T-helper 17 cell (primary cell): ENCODE measurements at places on chromosomes 6 and 20.

GRCh38 chr6:169982461-169983386 lies 231.3 kb downstream of the ERMARD start:
- DNase-seq, result no peak

- no peak for DNase-seq
Observed at GRCh38 chr6:31728767-31729514, at the start of gene DDAH2. Gene DDAH2 (minus strand): TSS chr6:31729299. CDS start chr6:31729161, 138 bp downstream.

DNA sequence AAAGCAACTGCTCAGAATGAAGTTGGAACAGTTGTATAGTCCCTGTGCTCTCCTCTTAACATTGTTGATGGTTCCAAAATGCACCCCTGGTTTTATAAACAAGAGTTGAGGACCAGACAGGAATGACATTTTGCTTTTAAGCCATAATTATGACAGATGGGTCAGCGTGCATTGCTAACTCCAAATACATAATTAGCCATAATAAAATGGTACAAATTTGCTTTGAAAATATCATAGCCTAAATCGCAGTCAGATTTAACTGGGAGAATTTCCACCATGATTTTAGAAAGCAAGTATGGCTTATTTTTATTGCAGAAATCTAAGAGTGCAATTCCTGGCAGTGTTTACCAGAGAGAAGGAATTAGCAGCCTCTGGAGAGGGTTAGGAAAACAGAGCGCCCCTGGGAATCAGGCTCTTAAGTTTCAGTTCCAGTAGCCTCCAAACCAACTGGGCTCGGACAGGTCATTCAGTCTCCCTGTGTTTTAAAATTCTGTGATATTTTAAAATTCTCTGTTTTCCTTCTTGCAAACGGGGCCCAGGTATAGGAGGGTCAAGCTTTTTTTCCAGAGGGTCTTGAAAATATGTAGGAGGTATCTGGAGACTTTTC lies 302.3 kb downstream of the TBC1D7 start:
- DNase-seq, result no peak

- no peak for DNase-seq
Observed at GRCh38 chr6:137827977-137828810, 38.9 kb upstream of the TNFAIP3 start.

- DNase-seq, result no peak
Observed at GRCh38 chr20:4519534-4519933, 202.2 kb upstream of the PRND start.

- DNase-seq, result no peak
Observed at GRCh38 chr6:12956991-12957320, 240.4 kb downstream of the PHACTR1 start.

DNA sequence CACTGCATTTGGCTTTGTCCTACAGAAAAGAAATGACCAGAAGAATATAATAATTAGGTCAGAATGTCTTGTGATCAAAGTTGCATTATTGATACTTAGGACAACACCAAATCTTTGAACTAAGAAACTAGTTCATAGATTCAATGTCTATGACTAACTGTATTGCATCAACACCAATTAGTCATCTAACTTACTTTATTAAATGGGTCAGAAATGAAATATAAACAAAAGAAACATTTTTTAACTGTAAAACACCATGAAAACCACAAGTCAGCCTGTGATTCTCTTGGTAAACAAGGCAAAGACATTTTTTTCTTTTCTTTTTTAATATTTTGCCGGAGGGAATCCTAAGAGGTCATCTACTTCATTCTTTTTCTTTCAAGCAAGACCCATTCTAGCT lies 114.1 kb upstream of the HDDC2 start:
- no peak for DNase-seq

DNA sequence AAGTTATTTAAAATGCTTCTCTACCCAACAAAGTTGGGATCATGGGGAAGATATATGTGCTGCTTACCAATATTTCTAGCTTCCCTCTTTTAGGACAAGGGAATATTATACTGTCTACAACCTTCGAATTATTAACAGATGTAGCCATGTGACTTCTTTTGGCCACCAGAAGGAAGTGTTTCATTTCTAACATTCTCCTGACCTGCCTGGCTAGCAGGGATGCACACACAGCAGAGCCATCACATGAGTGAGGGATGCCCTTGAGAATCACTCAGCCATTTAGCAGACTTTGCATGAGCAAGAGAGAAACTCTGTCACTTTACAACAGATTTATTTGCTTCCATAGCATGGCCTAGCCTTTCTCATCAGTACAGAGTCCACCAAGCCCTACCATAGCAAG lies 230.7 kb upstream of the MARCKS start:
- DNase-seq, result no peak

DNA sequence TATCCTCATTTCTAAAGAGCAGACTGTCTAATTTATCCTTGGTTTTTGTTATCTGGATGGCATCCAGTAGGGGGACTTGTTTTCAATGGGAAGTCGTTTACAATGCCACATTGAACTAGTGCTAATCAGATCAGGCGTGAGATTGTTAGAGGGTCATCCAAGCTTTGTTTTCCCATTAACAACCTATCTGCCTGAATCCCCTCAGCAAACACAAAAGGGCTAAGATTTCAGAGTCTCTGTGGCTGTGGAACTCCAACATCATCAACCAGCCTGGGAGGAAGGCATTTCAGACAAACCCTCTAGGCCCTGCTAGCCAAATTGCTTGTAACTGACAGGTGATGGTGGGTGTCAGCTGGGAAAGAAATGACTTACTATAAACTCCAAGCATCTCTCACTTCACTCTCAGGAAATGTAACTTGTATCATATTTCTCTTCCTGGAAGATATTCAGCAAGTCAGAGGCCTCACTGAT lies 47.7 kb downstream of the COL19A1 start:
- no peak for DNase-seq

- no peak for DNase-seq
Observed at GRCh38 chr6:147506704-147507114, 1.8 kb upstream of the SAMD5 start.

DNA sequence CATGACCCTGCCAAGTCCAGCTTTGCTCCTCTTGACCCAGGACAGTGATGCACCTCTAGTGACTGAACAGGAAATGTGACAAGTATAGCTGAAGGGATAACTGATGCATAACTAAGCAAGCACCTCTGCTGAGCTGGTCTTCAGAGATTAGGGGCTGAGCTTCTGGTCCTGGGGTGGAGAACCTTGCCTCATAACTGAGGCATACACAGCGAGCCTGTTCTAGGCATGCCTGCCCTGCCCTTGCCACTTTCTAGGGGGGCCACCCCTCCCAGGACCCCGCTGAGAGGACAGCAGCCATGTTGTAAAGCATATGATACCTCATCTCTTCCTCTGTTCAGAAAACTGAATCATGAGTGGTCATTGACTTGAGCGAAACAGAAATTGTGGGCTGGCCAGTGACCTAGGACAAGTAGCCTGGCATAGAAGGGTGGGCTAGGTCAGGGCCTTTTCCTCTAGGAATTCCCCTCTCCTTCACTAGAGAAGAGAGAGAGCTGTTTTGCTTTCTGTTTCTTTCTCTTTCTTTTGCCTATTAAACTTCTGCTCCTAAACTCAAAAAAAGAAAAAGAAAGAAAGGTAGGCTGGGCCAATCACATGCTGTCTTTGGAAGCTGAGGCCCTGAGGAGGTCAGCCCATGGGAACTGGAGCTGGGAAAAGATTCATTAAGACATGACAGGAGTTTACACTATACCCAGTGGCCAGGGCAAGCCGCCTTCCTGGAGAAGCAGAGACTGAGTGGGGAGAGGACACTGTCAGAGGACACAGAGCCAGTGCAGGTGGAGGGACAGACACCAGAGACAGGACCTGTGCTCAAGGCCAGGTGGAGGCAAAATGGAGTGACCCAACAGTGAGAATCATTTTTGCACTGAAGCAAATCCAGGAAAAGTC lies 23.1 kb downstream of the ALDH5A1 start:
- no peak for DNase-seq

DNA sequence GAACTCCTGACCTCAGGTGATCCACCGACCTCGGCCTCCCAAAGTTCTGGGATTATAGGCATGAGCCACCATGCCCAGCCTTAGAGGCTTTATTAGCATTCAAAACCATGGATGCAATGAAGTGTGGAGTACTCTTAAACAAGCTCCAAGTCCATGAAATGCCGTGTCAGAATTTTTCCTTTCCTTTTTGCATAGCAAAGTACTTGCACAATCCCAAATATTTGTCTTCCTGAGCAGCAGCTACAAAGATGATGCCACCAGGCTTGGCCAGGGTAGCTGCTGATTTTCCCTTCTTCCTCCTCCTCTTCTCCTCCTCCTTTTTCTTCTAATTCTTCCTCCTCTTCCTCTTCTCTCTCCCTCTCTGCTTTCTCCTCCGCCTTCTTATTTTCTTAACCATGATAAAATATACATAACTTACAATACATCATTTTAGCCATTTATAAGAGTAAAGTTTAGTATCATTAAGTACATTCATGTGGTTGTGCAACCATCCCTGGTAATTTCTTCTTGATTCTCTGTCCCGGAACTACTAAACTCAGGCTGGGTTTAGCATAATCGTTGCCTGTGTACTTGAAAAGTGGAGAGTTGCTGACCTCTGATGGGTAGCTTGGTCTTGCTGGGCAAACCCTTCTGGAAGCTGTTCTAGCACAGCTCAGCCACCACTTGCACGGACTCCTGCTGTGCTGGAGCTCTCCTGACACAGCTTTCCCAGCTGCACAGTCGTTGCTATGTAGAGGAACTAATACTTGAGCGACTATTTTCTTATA lies 20.3 kb downstream of the MUCL3 start:
- no peak for DNase-seq

DNA sequence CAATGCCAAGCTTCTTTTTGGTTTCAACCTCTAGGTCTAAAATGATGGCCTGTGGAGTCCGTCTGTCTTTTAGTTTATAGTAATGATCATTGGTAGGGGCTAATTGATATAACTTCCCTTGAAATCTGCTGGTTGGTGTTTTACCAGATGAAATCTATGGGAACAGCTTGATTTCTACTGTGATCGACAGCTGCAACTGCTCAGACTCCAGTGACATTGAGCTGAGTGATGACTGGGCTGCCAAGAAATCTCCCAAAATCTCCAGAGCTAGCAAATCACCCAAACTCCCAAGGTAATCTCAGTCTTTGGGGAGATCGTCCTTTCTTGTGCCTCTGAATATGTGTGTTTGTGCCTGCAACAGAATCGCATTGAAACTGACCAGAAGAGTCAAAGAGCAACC lies 70.5 kb upstream of the TMEM181 start:
- DNase-seq, result no peak

DNA sequence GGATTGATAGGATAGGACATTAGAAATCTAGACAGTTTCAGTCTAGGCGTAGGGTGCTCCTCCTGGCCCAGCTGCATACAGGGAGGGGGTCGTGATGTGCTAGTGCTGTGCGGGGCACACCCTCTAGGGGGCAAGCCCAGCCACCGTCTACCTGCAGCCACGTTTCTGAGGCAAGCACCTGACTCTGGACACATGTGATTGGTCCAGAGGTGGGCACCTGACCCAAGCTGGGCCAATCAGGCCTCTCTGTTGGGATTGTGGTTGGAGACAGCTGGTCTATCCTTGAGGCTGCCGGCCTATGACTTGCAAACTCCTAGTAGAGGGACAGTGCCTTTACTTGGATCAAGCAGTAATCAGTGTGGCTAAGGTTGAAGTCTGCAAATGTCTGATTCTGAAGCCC lies 317.1 kb downstream of the BMP7 start:
- no peak for DNase-seq

- no peak for DNase-seq
Observed at GRCh38 chr6:130676077-130676772, 151.0 kb upstream of the SMLR1 start.

- no peak for DNase-seq
Observed at GRCh38 chr6:112983713-112984261, 636.7 kb downstream of the RFPL4B start.

- no peak for DNase-seq
Observed at GRCh38 chr6:149334682-149335160, 17.2 kb downstream of the TAB2 start.

GRCh38 chr6:107862383-107862782 lies 38.3 kb upstream of the SCML4 start:
- no peak for DNase-seq

DNA sequence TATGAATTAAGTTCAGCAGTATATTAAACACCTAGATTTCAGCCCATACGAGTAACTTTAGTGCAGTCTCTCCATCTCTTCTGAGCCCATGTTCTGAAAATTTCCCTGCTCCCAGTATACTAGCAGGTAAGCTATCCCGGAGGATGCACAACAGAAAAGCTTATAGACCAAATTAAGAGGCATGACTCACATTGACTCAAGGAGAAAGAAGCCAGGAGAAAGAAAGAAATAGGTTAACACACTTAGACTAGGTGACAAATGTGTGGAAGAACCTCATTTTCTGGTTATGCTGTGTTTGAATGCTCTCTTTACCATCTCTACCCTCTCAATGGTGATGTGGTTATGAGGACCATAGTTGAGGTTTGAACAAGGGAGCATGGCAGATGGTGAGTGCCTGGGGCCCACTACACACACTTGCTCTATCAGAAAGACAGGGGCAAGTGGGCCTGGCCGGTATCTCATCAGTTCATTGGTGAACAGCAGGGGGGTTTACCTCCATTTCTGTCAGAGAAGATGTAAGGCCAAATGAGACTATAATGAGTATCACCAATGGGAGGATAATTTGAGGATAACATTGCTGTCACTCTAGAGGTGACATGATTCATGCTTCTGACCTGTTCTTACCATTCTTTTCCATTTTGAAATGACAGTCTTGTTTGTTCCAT lies 902.3 kb upstream of the FLRT3 start:
- DNase-seq, result no peak

- no peak for DNase-seq
Observed at GRCh38 chr6:20991910-20992309, 457.7 kb downstream of the CDKAL1 start.
